RCC 7860 (cell line): ENCODE measurements at places on chromosomes 3 and 15.

DNA sequence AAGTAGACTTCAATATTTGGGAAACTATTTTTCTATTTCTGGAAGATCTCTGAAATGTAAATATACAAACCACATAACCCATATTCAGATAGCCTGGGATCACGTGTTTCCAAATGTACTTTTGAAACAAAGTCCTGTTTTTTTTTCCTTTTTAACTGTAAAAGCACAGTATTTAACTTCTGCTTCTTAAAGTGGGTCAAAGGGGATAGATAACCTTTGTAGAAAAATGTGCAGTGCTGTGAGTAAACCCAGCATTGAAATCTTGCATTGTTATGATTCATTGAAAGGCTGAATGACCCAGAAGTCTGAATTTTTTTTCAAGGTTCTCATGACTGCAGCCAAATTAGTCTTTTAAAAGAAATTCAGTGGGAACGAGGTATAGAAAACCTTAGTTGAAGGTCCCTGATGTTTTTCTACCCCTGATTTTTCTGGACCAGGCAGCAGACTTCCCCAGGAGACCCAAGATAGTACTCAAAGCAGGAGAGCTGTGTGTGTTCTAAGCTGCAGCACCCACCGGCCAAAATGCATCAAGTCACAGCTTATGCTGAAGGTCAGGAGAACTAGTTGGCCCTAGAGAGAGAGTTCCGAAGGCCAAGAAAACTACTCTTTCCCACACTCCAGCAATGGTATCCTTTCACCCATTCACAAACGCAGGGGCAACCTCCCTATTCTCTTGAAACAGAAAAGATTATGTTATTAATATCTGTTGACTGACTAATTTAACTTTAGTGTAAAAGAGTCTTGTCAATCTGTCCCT lies 43.6 kb upstream of the APH1B start:
- peak; percentile 30 for DNase-seq

GRCh38 chr15:57559875-57560274 lies 31.8 kb upstream of the MYZAP start:
- peak; percentile 15 for DNase-seq

- no peak for DNase-seq
Measured at GRCh38 chr3:131072845-131073244, 46.2 kb downstream of the NEK11 start.

DNA sequence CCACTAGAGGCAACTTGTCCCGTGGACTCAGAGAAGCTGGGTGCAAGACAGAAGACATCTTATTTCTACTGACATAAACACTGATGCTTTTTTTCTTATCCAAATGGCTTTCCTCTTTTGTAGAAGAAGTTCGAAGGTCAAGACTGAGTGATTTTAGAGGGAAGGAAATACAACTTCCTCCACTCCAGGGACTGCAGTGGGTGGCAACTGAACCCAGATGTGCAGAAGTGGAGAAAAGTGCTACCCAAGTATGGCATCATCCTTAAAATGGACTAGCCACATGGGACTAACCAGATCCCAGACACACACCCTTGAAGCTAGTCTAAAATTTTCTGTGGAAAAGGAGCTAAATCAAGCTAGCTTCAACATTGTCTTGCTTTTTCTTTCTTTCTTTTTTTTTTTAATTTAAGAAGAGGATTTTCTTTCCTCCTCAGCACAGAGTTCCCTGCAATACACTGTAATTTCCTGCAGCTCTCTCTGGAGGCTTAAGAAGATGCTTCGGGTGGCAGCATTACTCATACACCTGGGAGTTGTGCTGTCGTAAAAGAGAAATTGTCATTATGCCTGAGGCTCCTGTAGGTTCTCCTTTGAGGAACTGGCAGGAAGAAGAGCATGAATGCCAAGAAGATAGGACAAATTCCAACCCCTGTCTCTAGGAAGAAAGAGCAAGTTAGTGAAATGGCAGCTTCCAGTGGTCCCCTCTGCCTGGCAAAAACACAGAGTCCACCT lies 3.8 kb upstream of the FRMD4B start:
- no peak for DNase-seq

- DNase-seq: no peak
Measured at GRCh38 chr15:81394603-81395002, 20.6 kb upstream of the TMC3 start.

DNA sequence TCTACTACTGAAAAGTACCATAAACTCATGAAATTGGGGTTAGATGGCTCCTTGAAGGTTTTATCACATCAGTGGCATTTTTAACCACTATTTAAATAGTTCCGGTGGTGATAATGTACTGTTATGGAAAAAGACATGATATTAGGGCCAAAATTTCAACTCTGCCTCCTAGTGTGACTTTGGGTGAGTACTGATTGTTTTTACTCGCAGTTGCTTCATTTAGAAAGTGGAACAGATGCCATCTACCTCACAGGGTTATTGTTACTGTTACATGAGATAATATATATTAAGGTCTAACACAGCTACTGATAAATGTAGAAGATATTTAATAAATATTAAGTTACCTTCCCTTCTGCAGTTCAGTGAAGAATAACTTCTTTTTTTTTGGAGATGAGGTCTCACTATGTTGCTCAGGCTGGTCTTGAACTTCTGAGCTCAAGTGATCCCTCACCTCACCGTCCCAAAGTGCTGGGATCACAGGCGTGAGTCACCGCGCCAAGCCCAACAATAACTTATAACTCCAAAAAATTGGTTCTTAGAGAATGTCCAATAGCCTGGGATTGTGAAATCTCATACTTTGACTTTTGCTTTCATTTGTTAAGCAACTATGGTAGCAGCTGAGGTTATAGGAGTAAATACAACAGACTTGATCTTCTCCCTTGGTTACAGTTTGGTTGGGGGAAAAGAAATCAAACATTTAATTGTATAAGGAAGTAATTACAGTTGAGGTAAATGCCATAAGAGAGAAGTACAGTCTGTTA lies 48.3 kb downstream of the MEF2A start:
- no peak for DNase-seq

DNA sequence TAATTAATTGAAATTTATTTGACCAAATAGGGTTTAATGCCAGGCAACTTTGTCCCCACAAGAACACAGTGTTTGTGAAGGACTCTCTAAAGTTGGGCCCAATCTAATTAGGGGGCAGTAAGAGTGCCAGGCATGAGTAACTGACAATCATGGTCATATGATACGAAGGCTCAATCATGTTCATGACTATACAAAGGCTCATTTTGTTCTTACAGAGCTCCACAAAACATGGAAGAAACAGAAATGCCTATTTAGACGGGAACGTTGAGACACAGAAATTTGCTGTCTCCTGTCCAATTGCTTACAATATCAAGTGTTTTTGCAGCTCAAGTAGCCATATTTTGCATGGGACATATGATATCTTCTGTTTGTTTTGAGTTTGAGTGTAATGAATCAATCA lies 391.1 kb downstream of the SI start:
- DNase-seq: no peak

GRCh38 chr3:58346368-58346767 lies 13.7 kb downstream of the PXK start:
- no peak for DNase-seq
